ENCODE measurements at places on chromosomes 5 and 9. TPM values are rescaled to one million over a fixed set of nuclear protein-coding genes. Genes with fewer than 3 reads are reported as not detected.

DNA sequence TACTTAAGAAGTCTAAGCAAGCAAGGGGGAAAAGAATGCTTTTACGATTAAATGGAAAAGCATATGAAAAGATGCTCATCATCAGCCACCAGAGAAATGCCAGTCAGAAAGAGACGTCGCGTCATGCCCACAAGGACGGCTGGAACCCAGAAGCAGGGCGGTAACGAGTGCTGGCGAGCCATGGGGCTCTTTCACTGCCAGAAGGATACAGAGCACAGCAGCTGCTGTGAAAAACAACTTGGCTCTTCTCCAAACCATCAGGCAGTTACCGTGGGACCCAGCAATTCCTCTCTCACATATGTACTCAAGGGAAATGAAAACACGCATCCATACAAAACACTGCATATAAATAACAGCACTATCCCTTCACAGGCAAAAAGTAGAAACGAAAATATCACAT, 95.5 kb downstream of the CAMSAP1 start:
- H3K4me3 ChIP-seq, result no peak overlapping the region
- no peak for DNase-seq
- H3K4me1 ChIP-seq, result no peaks in the 10 kb centered on the region

- H3K4me3 ChIP-seq, result no peak overlapping the region
- peaks cover 34% of the 10 kb centered on the region for H3K4me1 ChIP-seq
- no peaks in the 10 kb centered on the region for H3K27me3 ChIP-seq
- no peak for DNase-seq
- H3K27ac ChIP-seq, result no peak overlapping the region
- no peaks in the 10 kb centered on the region for H3K36me3 ChIP-seq
Measured at GRCh38 chr9:112252194-112252593, 77.1 kb upstream of the SUSD1 start.

GRCh38 chr5:179959641-179960040, 51.9 kb upstream of the TBC1D9B start:
- H3K4me1 ChIP-seq, result no peaks in the 10 kb centered on the region
- DNase-seq, result no peak
- H3K27me3 ChIP-seq, result no peaks in the 10 kb centered on the region
- H3K27ac ChIP-seq, result no peak overlapping the region
- no peak overlapping the region for H3K4me3 ChIP-seq

GRCh38 chr5:91182763-91183162, 200.4 kb downstream of the ARRDC3 start:
- DNase-seq, result no peak
- H3K4me1 ChIP-seq, result no peaks in the 10 kb centered on the region
- H3K27me3 ChIP-seq, result no peaks in the 10 kb centered on the region

GRCh38 chr9:115262952-115263351, 145.0 kb upstream of the TNC start:
- DNase-seq, result no peak
- H3K27me3 ChIP-seq, result no peaks in the 10 kb centered on the region
- no peaks in the 10 kb centered on the region for H3K36me3 ChIP-seq

DNA sequence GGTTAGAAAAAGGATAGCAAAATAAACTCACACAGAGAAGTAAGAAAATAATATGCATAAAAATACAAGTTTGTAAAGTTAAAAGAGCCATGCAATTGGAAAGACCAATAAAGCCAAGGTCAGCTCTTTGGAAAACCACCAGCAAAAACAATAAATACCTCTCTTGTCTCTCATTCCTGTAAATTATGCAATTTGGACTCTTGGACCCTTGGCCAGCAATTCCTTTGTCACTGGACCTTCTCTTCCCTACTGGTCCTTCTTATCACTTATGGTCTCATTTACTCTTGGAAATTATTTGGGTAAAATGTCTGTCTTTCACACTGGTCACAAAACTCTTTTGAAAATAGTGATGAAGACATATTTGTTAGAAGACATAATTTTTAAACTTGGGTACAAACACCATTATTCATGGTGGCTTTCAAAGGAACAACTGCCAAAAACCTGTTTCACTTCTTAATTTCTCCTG, 379.5 kb downstream of the TMEM232 start:
- no peak overlapping the region for H3K4me3 ChIP-seq
- DNase-seq, result no peak
- H3K4me1 ChIP-seq, result no peaks in the 10 kb centered on the region
- no peak overlapping the region for H3K27ac ChIP-seq
- no peaks in the 10 kb centered on the region for H3K36me3 ChIP-seq

GRCh38 chr5:56309262-56309826, 76.2 kb upstream of the ANKRD55 start:
- H3K4me1 ChIP-seq, result no peaks in the 10 kb centered on the region
- no peak overlapping the region for H3K27ac ChIP-seq
- no peaks in the 10 kb centered on the region for H3K27me3 ChIP-seq
- no peak overlapping the region for H3K4me3 ChIP-seq

- H3K36me3 ChIP-seq, result no peaks in the 10 kb centered on the region
- no peak for DNase-seq
- H3K4me3 ChIP-seq, result no peak overlapping the region
- H3K4me1 ChIP-seq, result no peaks in the 10 kb centered on the region
- no peak overlapping the region for H3K27ac ChIP-seq
Measured at GRCh38 chr9:131801810-131802209, 61.9 kb upstream of the RAPGEF1 start.

DNA sequence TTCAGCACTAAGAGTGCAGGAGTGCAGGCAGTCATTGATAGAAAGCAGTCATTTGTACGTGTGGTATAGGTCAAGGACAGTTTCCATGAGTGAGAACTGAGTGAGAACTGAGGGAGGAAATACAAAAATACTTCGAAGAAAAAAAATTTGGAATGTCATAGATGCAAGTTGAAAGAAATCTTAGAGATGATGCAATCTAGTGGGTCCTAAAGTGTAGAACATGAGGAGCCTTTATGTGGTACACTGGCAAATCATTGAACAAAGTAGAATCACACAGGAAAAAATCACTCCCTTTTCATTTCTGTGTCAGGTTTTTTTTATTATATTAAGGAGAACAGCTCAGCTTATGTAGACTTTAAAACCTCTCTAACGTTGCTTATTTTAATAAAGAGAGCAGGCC, 26.4 kb upstream of the SLC1A1 start:
- no peak overlapping the region for H3K4me3 ChIP-seq
- H3K27me3 ChIP-seq, result peaks cover 2% of the 10 kb centered on the region
- DNase-seq, result no peak
- H3K36me3 ChIP-seq, result no peaks in the 10 kb centered on the region
- H3K4me1 ChIP-seq, result no peaks in the 10 kb centered on the region

DNA sequence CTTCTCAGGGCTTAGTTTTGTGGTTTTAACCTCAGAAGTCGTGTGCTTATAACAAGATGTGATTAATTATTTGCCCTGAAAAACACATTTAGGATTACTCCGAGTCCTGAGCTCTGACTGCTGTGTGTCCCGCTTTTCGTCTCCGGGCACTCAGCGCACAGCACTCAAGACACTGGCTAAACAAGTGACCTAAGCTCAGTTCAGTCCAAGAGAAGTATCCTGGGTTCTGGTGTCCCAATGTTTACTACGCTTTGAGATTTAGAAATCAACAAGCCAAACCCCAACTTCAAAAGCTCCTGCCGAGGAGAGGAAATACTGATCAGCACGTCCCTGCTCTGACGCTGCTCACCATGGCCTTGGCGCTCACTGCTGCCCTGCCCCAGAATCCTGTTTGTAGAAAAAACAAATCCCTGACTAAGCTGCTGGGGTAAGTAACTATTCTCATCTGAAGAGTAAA, 53.2 kb downstream of the IPPK start:
- no peaks in the 10 kb centered on the region for H3K4me1 ChIP-seq
- H3K36me3 ChIP-seq, result peaks cover 19% of the 10 kb centered on the region
- H3K27me3 ChIP-seq, result no peaks in the 10 kb centered on the region
- DNase-seq, result no peak

DNA sequence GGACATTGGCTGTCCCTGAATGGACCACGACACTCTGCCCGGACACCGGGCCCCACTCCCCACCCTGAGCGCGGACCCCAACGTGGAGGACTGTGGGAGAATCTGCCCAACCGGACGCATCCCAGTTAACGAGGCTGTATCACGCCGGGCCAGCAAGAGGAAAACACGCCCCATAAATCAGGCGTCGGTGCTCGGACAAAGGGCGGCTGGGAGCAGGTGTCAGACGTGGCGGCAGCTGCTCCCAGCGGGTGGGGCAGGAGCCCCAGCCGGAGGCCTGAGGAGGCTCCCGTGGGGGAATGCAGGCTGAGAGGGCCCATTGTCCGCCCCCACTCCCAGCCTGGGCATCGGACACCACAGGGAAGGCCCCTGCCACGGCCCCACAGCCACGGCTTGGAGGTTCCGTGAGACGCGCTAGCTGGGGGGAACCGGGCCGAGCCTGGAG, 19.2 kb downstream of the NOTCH1 start:
- peaks cover 9% of the 10 kb centered on the region for H3K36me3 ChIP-seq
- no peaks in the 10 kb centered on the region for H3K27me3 ChIP-seq
- no peak overlapping the region for H3K4me3 ChIP-seq
- DNase-seq, result no peak
- no peak overlapping the region for H3K27ac ChIP-seq

DNA sequence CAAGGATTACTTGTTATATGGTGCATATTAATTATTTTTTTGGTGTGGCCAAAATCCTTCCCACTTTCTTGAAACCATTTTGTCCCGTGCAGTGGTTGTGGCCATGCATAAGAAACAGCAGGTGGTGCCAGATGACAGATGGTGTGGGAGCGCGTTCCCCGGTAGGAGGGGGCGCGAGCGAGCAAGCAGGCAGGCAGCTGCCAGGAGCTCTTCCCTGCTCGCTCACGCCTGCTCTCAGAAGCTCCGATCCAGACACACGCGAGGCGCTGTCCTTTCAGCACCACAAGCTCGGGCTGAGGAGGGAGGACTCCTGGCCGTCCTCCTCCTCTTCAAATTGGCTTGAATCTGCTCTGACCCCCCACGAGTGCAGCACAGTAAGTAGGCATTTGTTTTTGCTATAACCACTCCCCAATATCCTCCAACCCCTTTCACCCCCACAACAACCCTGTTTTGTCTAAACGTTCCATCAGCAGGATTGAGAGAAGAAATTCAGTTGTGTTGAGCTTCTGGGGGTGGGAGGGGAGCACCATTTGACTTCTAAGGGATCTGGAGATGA, at the start of gene NSG2:
NSG2 (plus strand) TSS at position 237 of the 556 bp plus-strand sequence. CDS start 1,050 bp downstream, outside the sequence.
- H3K27me3 ChIP-seq, result no peaks in the 10 kb centered on the region
- H3K36me3 ChIP-seq, result no peaks in the 10 kb centered on the region
- DNase-seq, result peak; percentile 24
- no peak within 1 kb of the TSS for H3K4me3 ChIP-seq

GRCh38 chr9:72579880-72580550, 58.6 kb downstream of the TMC1 start:
- no peaks in the 10 kb centered on the region for H3K27me3 ChIP-seq
- DNase-seq, result peak; percentile 68
- H3K4me3 ChIP-seq, result no peak overlapping the region
- H3K27ac ChIP-seq, result peak overlapping the region; percentile 15
- H3K4me1 ChIP-seq, result peaks cover 60% of the 10 kb centered on the region

- no peak for DNase-seq
- H3K4me1 ChIP-seq, result no peaks in the 10 kb centered on the region
- no peak overlapping the region for H3K4me3 ChIP-seq
- H3K36me3 ChIP-seq, result no peaks in the 10 kb centered on the region
- H3K27ac ChIP-seq, result no peak overlapping the region
- H3K27me3 ChIP-seq, result no peaks in the 10 kb centered on the region
Measured at GRCh38 chr5:106640511-106640910, 1030.2 kb downstream of the EFNA5 start.

DNA sequence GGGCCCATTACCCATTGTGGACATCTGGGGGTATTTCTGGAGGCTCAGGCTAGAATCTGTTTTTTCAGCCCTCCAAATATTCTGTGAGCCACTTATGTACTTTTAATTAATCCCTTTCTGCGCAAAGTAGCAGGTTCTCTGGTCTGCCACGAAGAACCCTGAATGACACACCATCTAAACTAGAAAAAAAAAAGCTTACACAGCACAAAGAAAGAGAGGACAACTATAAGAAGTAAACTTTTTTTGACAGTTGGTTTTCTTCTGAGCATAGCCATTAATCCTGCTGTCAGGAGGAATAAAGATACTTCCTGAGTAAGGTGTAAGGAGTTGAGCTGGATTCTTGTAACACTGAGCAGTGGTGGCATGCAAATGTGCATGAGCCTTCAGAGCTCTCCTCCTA, 327.5 kb downstream of the TMEM232 start:
- no peaks in the 10 kb centered on the region for H3K4me1 ChIP-seq
- no peaks in the 10 kb centered on the region for H3K36me3 ChIP-seq
- DNase-seq, result no peak
- H3K27me3 ChIP-seq, result no peaks in the 10 kb centered on the region

- no peak overlapping the region for H3K27ac ChIP-seq
- no peaks in the 10 kb centered on the region for H3K36me3 ChIP-seq
Measured at GRCh38 chr5:177355868-177356168, 1.9 kb upstream of the RGS14 start.

GRCh38 chr5:73857446-73857845, 231.4 kb downstream of the ARHGEF28 start:
- H3K4me1 ChIP-seq, result peaks cover 16% of the 10 kb centered on the region
- no peak overlapping the region for H3K27ac ChIP-seq

DNA sequence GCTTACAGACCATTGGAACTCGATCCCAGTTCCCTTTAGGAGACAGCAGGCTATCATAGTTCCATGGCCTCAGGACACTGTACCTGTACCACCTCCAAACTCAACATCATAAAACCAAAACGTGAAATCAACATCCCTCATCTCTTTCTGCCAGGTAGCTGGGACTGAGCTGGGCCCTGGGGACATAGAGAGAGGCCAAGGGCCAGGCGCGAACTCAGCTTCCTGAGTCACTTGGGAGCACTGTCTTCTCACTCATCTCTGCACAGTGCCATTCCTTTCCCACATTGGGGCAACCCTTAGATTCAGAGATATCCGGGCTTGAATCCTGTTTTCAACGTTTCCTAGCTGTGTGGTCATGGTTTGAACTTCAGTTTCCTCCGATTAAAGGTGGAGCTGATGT, 12.2 kb downstream of the DAB2IP start:
- no peak for DNase-seq
- H3K27ac ChIP-seq, result no peak overlapping the region
- no peaks in the 10 kb centered on the region for H3K27me3 ChIP-seq
- no peaks in the 10 kb centered on the region for H3K36me3 ChIP-seq
- no peak overlapping the region for H3K4me3 ChIP-seq
- peaks cover 21% of the 10 kb centered on the region for H3K4me1 ChIP-seq

- no peak overlapping the region for H3K4me3 ChIP-seq
- H3K4me1 ChIP-seq, result no peaks in the 10 kb centered on the region
- no peaks in the 10 kb centered on the region for H3K36me3 ChIP-seq
Measured at GRCh38 chr5:61991866-61992265, 314.1 kb upstream of the KIF2A start.

GRCh38 chr5:1164696-1165630, 36.4 kb upstream of the SLC6A19 start:
- H3K36me3 ChIP-seq, result no peaks in the 10 kb centered on the region
- no peaks in the 10 kb centered on the region for H3K27me3 ChIP-seq
- no peak overlapping the region for H3K4me3 ChIP-seq

The HAPLN1 gene
- total RNA-seq, result not detected

The ZNF462 gene
- 27.0 TPM for total RNA-seq

The GABRB2 gene
- total RNA-seq, result not detected

The TLX3 gene
- not detected for total RNA-seq

The NR4A3 gene
- 0.22 TPM for total RNA-seq

The RAB3C gene
- total RNA-seq, result not detected

The RASGEF1C gene
- not detected for total RNA-seq

All from endothelial cell of umbilical vein (primary cell).